ENCODE measurements at places on chromosomes 6 and 20.

DNA sequence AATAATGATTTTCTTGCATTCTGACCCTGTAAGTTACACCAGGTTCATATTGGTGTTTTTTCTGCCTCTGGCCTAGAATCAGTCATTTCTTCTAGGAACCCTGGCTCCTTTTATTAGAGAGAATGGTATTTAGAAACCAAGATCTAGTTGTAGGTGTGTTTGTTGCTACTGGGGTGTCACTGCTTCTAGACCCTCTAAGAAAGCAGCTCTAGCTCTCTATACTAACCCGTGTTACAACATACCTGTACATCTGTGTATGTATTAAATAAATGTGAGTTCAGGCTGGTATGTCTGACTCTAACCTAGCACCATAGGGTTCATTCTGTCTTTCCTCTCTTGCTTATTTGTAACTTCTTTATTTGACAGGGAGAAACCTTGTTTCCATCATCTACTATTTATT is 16.8 kb downstream of the SENP6 start:
- DNase-seq: no peak

GRCh38 chr20:64232794-64233193 is 22.8 kb upstream of the PCMTD2 start:
- no peak for DNase-seq

DNA sequence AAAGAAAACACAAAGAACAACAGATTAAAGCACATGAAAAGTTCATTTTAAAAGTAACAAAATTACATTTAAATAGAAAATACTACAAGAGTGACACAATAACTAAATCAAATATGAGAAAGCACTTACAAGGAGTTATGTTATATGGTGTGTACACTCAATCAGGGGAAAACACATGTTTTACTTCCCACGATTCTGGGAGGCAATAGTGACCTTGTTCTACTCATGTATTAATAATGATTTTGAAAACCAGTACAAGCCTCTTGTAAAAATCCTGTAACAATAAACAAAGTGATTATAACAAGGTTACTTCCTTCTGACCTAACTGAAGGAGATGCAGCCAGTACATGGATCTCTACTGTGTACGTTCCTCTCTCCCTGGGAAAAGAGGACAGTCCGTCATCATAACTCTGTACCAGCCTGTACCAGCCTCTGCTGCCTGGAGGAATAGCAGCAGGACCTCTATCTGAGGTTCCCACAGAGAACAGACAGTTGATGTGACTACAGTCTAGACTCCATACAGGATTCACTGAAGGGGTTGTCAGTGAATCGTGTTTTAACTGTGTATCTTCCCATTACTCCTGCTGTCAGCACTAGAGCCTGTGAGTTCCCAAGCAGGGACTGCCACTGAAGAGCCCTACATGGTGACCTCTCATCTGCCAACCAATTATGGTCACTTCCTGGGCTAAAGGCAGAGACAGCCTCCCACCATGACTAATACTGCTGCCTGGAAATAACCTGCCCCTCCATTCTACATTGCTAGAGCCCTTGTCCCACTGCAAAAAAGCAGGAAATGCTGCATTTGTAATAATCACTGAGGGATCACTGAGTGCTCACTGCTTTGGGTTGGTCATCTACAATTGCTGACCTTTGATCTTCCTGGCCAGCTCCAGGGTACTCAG is 149.7 kb downstream of the KIF16B start:
- no peak for DNase-seq

- DNase-seq: no peak
Measured at GRCh38 chr20:45779011-45779915, 12.4 kb downstream of the WFDC3 start.

GRCh38 chr6:146441907-146442306 is 101.7 kb upstream of the RAB32 start:
- no peak for DNase-seq

DNA sequence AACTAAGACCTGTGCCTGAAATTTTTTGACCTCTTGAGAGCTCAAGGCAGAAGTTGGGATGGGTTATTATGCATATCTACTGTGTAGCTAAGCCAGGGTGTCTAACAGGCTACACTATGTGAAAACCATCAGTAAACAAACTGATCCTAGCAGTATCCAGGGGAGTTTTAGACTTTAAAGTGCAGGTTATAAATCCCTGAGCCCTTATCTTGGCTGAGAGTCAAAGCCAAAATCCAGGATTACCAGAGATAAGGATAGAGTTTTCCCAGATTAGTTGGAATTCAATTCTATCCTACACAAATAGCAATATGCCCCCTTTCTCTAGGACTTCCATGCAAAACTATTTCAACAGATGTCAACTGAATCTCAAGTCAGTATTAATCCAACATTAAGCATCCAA is 1229.7 kb downstream of the GRIK2 start:
- DNase-seq: no peak

GRCh38 chr20:58352468-58352867 is 36.6 kb upstream of the VAPB start:
- no peak for DNase-seq

- DNase-seq: no peak
Measured at GRCh38 chr20:16953858-16954257, 205.7 kb downstream of the OTOR start.

DNA sequence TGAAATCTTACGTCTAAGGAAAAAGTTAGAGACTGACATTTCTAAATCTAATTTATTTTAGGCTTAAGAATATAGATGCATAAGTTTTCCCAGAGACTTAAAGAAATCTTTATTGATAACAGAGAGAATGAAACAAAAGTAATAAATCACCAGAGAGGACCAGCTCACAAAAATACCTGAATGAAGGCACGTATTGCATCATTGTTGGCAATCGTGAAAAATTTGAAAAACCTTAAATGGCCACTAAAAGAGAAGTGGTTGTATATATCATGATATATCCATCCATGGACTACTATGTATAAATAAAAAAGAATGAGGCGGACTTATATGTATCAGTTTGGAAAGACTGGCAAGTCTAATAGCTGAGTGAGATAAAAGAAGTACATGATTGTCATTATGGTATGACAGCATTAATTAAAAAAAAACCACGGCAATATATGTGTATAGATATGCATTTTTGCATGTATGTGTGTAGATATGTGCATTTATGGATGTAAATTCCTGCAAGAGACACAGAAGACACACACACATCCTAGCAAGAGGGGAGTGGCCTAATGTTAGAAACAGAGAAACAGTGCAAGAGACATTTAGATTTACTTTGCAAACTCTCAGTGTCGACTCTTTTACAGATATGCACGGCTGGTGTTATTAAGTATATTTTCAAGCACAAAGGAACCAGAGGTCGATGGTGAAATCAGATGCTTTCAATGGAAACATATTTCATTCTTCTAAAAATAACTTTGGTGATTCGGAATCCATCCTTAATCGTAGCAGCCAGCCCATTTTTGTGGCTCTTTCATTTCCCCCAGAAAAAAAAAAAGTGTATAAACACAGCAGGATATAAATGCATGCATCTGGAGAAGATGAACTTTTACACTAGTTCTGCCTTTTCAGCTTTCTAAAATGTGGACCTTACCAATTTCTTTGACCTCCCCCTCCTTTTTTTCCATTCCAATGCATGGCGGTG is 156.1 kb upstream of the SALL4 start:
- no peak for DNase-seq

GRCh38 chr20:34055290-34055689 is 56.8 kb downstream of the EIF2S2 start:
- peak; percentile 11 for DNase-seq

GRCh38 chr20:53642196-53643030 is 48.8 kb upstream of the ZNF217 start:
- peak; percentile 61 for DNase-seq

- DNase-seq: no peak
Measured at GRCh38 chr6:98840385-98840784, 6.0 kb downstream of the POU3F2 start.

- DNase-seq: no peak
Measured at GRCh38 chr6:167538746-167539145, 213.9 kb downstream of the TTLL2 start.

DNA sequence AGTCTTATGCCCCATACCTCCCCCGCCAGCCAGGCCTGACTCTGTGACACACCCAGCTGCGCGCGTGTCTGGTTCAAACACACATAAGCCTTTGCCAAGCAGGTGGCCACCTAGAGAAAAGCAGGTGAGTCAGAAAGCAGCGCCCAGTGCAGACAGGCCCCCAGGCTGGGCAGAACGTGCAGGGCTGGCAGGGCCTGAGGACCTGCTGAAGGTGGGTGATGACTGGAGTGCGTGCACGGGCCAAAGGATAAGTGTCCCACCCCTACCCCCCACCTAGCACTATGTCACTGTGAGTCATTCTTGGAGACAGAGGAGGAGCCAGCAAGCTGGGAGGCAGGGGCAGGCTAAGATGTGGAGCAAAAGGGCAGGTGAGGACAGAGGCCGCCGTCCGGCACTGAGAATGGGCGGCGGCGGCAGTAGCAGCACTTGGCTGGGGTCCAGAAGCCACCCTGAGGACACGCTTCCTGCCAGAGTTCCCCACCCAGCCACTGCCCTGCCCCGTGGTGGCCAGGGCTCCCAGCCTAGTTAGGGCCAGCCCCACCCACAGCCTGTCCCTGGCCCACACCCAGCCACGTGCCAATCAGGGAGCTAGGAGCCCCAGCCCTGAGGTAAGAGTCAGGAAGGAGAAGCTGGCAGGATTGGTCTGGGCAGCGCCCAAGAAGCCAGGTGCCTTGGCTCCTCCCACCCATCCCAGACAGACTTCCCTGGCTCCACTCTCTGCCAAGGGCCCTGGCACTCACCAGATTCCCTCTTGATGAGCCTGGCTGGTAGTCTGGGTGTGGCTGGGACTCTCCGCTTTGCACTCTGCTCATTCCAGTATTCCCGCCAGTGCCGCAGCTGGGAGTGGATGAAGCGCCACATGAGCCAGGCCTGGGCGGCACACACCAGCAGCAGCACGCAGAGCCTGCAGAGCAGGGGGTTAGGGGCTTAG is 72.7 kb downstream of the TRAM2 start:
- DNase-seq: no peak

DNA sequence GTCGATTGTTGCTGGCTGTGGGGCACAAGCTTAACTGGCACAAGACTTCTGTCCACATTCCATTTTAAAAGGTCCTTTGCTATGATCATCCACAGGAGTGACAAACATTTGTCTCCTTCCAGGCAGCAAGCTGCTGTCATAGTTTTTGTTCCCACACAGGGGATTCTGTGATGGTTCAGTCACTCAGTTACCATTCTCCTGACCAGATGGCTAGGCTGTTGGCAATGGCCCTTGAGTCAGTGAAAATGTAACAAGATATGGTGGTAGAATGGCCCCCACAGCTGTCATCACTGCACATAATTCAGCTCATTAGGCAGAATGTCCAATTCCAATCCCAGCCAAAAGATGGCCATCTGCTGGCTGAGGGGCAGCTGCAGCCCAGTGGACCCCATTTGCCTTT is 13.7 kb downstream of the BPIFA1 start:
- no peak for DNase-seq

- DNase-seq: no peak
Measured at GRCh38 chr6:56199956-56200355, 47.4 kb downstream of the COL21A1 start.

DNA sequence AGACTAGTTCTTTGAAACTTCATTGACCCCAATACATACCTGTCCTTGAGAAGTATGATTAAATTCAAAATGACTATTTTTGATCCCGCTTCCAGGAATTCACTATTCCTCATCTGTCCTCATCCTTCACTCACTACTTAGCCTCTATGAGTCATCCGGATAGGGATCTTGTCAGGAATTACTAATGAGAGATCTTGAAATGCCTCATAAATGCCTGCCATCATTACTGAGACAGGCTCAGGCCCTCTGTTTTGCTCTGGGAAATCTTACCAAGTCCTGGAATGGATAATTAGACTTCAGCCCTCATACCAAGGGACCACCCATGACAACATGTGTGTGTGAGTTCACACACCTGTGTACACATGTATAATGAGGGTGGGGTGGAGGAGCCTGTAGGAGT is 2.8 kb upstream of the CYP24A1 start:
- DNase-seq: no peak

DNA sequence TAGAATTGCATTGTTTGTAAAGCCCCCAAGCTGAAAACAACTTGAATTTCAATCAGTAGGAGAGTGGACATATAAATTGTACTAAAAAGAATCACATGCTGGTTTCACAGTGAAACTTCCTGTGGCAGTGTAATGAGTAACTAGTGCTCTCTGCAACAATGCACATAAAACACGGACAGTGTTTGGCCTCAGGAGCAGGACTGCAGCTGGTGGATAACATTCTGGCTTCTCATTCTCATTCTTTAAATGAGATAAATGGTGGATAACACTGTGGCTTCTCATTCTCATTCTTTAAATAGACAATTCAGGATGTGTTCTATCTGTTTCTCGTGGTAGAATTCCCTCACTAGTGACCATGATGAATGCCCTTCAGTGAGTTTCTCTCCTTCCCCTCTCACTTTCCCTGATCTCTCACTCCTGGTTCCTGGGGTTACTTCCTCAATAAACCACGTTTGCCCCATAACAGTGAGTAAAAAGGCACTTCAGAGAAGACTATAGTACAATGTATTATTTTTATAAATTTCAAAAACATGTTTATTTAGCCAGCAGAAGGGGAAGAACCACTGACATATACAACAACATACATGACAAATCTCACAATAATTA is 59.9 kb downstream of the SLC22A2 start:
- DNase-seq: no peak

- no peak for DNase-seq
Measured at GRCh38 chr6:11769811-11770545, 8.6 kb downstream of the ADTRP start.

DNA sequence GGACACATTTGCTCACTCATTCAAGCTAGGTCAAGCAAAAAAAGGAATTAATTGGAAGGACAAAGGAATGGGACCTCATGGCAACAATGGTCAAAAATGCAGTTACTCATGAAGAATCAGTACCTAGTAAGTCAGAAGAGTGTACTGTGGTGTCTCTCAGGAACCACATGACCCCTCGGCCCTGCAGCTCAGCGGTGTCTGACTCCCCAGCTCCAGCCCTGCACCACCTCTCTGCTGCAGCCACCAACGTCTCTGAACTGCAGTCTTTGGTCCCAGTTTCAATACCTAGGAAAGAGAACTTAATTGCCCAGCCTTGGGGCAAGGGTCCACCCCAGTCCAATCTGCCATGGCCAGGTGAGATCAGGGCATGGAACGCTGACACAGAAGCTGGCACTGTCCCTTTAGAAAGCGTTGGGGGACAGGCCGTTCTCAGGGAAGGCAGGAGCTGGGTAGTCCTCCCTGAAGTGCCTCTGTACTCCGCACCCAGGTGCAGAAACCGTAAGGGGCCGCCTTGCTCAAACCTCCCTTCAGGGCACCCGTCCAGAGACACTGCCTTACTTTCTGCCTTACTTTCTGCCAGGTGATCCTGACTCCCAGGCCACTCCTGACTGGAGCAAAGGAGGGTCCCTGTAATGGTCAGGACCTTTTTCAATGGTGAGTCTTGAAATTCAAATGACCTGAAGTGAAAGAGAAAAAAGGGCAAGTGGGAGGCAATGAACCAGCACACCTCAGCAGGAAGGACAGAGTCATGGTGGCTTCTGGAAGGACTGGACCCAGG is 13.2 kb upstream of the NELFCD start:
- DNase-seq: no peak
